ENCODE measurements at places on chromosomes 13 and 19. TPM values are rescaled to one million over a fixed set of nuclear protein-coding genes. Genes with fewer than 3 reads are reported as not detected.

GRCh38 chr13:99686944-99687411 lies 185.7 kb downstream of the TM9SF2 start:
- H3K4me3 ChIP-seq: no peak overlapping the region
- no peak for DNase-seq
- H3K4me1 ChIP-seq: peaks cover 3% of the 10 kb centered on the region
- H3K27ac ChIP-seq: no peak overlapping the region
- H3K27me3 ChIP-seq: peaks cover 62% of the 10 kb centered on the region

DNA sequence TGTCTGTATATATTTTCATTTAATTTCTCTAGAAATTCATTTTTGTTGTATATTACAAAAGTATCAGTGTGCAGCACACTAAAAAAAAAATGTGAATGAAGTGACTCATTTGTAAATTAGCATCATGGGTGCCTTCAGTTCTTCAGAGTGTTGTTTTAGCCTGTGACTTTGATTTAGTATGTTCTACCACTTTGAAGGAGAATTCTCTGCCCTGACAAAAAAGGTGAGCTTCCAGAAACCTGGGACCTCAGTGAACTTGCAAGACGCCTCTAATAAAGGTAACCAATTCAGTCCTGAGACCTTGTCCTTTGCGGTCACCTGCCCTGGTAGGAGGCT lies 2.4 kb downstream of the METTL21C start:
- H3K27me3 ChIP-seq: no peaks in the 10 kb centered on the region
- DNase-seq: no peak
- H3K4me3 ChIP-seq: no peak overlapping the region

GRCh38 chr19:29410601-29411000 lies 115.2 kb upstream of the VSTM2B start:
- H3K4me3 ChIP-seq: no peak overlapping the region
- DNase-seq: no peak
- H3K27me3 ChIP-seq: peaks cover 21% of the 10 kb centered on the region
- no peaks in the 10 kb centered on the region for H3K36me3 ChIP-seq

GRCh38 chr13:38264363-38265131 lies 85.1 kb upstream of the UFM1 start:
- H3K4me3 ChIP-seq: no peak overlapping the region
- peaks cover under 1% of the 10 kb centered on the region for H3K4me1 ChIP-seq
- H3K27me3 ChIP-seq: no peaks in the 10 kb centered on the region
- H3K36me3 ChIP-seq: no peaks in the 10 kb centered on the region

GRCh38 chr13:91302111-91302510 lies 45.4 kb upstream of the MIR17HG start:
- no peak overlapping the region for H3K27ac ChIP-seq
- H3K36me3 ChIP-seq: no peaks in the 10 kb centered on the region
- H3K4me3 ChIP-seq: no peak overlapping the region
- H3K27me3 ChIP-seq: peaks cover 4% of the 10 kb centered on the region

DNA sequence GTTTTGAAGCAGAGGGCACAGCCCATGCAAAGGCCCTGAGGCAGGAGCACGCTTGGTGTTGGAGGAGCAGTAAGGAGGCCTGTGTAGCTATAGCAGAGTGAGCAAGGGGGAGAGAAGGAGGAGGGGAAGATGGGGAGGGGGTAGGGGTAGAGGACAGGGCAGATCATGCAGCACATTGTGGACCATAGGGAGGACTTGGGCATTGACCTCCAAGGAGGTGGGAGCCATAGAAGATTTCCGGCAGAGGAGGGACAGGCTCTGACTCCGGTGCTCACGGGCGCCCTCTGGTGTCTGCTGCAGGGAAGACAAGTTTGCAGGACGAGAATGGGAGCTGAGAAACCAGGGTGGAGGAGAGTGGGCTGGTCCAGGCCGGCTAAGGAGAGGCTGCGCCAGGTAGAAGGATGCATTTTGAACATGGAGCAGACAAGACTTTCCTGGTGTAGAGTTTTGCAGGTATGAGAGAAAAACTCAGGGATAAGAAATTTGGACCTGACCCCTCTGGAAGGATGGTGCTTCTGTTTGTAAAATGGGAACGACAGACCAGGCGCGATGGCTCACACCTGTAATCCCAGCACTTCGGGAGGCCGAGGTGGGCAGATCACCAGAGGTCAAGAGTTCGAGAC lies 13.7 kb upstream of the CREB3L3 start:
- peaks cover 3% of the 10 kb centered on the region for H3K4me1 ChIP-seq
- H3K36me3 ChIP-seq: no peaks in the 10 kb centered on the region
- peak; percentile 69 for DNase-seq
- no peak overlapping the region for H3K27ac ChIP-seq
- H3K27me3 ChIP-seq: peaks cover 7% of the 10 kb centered on the region

DNA sequence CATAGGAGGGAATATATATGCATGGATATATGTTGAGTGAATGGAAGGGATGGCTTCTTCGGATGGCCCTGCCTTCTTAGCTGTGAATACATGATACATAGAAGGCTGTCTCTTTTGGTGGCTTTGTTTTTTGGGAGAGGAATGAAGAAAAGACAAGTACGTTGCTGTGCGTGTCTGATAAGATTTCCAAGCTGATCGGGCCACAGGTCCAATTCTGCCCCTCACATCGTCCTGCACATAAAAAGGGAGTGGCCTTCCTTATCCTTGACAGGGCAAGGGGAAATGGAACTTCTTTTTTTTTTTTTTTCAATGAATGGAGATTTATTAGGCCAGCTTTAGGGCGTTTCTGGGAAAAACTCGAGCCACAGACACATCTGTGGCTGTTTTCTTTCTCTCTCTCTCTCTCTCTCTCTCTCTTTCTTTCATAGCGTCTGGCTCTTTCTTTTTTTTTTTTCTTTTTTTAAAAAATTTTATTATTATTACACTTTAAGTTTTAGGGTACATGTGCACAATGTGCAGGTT lies 103.8 kb upstream of the SPATA13 start:
- H3K36me3 ChIP-seq: no peaks in the 10 kb centered on the region
- H3K4me1 ChIP-seq: peaks cover 5% of the 10 kb centered on the region
- no peak overlapping the region for H3K27ac ChIP-seq

GRCh38 chr19:47824396-47824795 lies 2.7 kb downstream of the CRX start:
- no peak for DNase-seq
- H3K4me1 ChIP-seq: peaks cover 12% of the 10 kb centered on the region
- H3K27me3 ChIP-seq: peaks cover 33% of the 10 kb centered on the region
- no peak overlapping the region for H3K27ac ChIP-seq
- H3K36me3 ChIP-seq: no peaks in the 10 kb centered on the region
- H3K4me3 ChIP-seq: no peak overlapping the region

- no peak for DNase-seq
- H3K4me1 ChIP-seq: peaks cover 16% of the 10 kb centered on the region
- H3K36me3 ChIP-seq: peaks cover 13% of the 10 kb centered on the region
- no peak overlapping the region for H3K4me3 ChIP-seq
Observed at GRCh38 chr13:110445722-110446574, 115.6 kb downstream of the RAB20 start.

DNA sequence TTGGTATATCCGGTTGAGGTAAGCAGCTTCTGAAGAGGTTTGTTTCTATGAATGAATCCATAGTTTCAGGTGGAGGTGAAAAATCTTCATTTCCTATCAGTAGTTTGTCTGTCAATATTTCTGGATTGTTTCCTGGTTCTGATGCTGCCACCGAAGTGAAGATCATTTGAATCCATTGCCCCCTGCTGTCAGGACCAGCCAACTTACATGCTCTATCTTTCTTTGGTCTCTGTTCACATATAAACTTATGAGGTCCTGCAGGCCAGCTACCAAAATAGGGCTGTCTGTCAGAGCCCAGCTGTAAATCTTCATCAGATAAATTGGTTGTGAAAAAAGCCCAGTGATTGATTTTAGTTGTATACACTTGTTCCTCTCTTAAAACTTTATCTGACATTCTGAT lies 15.2 kb upstream of the N4BP2L1 start:
- no peak overlapping the region for H3K27ac ChIP-seq
- H3K36me3 ChIP-seq: peaks cover 13% of the 10 kb centered on the region
- H3K4me3 ChIP-seq: no peak overlapping the region
- H3K27me3 ChIP-seq: no peaks in the 10 kb centered on the region
- H3K4me1 ChIP-seq: peaks cover 8% of the 10 kb centered on the region

DNA sequence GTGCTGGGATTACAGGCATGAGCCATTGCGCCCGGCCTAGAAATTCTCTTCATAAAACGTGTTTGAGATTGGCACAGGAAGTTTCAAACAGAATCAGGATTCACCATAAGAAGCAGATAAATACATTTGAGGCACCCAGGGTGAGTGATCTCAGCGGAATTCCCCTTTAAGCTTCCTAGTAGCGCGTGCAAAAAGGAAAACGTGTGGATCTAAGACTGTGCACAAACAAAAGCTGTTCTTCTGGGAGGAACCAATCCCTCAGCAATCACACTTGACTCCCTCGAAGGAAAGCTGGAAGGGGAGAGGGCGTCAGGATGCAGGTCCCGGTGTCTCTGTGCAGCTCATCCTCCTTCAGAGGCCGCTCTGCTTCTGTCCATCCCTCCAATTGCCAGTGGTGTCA lies 15.5 kb downstream of the MCF2L start:
- no peak for DNase-seq
- no peak overlapping the region for H3K4me3 ChIP-seq
- H3K4me1 ChIP-seq: peaks cover 20% of the 10 kb centered on the region
- peak overlapping the region; percentile 52 for H3K27ac ChIP-seq
- H3K27me3 ChIP-seq: no peaks in the 10 kb centered on the region
- peaks cover 4% of the 10 kb centered on the region for H3K36me3 ChIP-seq

DNA sequence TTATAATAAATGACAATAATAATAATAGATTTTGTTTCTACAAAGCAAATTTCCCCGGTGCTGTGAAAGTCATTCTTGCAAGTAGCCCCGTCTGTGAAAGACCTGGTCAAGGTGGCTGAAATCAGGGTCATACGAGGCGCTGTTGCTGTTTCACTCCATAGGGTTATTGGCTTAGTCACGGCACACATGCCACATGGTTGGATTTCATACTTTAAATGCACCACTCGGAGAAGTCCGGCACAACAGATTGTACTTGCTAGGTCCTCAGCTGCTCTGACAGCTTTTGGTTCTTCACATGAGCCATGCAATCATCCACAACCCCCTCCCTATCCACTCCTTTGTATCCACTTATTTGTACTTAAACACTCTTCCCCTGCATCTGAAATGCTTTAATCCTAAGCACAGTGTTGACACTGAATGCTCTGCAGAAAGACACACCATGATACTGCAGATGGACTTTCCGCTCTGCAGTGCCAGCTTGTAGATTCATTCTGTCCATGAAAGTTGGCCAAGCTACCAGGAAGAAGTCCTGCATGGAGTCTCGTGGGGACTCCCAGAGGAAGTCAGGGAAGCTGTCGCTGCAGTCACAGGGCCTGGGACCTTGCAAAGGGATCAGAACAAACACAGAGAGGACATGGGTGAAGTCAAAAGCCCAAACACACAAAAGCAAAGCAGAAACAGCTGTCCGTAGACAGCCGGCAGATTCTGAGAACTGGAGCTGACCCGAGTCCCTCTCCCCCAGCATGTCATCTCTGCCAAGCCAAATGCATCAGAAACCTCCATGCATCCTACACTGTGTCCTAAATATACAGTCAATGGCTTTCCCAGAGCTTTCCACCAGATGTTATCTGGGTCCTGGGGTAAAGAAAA lies 124.6 kb downstream of the COL4A2 start:
- peaks cover 20% of the 10 kb centered on the region for H3K36me3 ChIP-seq
- no peaks in the 10 kb centered on the region for H3K27me3 ChIP-seq
- no peaks in the 10 kb centered on the region for H3K4me1 ChIP-seq

DNA sequence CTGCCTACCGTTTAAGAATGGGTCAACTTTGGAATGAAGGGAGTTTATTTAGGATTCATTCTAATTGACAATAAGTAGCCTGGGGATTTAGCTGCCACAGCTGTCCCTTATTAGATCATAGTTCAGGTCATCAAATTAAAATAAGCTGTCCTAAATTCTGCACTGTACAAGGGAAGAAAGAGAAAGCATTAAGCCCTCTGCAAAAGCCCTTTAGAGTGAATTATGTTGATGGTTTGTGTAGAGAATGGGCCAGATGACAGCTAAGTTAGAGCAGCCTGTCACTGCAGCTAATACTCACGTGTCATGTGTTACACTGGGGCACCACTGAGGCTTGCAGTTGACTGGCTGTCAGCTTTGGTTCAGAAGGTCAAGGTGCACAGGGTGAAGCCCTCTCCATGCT lies 737.1 kb upstream of the SLC10A2 start:
- no peak overlapping the region for H3K4me3 ChIP-seq
- no peaks in the 10 kb centered on the region for H3K27me3 ChIP-seq
- peaks cover 17% of the 10 kb centered on the region for H3K4me1 ChIP-seq
- DNase-seq: no peak

- no peak overlapping the region for H3K27ac ChIP-seq
- no peaks in the 10 kb centered on the region for H3K4me1 ChIP-seq
- H3K27me3 ChIP-seq: peaks cover 70% of the 10 kb centered on the region
- no peak for DNase-seq
- H3K36me3 ChIP-seq: no peaks in the 10 kb centered on the region
Observed at GRCh38 chr13:41460930-41461329, 3.6 kb downstream of the RGCC start.

GRCh38 chr13:107993239-107993949 lies 221.9 kb downstream of the LIG4 start:
- peaks cover 2% of the 10 kb centered on the region for H3K4me1 ChIP-seq
- no peaks in the 10 kb centered on the region for H3K27me3 ChIP-seq
- no peaks in the 10 kb centered on the region for H3K36me3 ChIP-seq
- H3K4me3 ChIP-seq: no peak overlapping the region

DNA sequence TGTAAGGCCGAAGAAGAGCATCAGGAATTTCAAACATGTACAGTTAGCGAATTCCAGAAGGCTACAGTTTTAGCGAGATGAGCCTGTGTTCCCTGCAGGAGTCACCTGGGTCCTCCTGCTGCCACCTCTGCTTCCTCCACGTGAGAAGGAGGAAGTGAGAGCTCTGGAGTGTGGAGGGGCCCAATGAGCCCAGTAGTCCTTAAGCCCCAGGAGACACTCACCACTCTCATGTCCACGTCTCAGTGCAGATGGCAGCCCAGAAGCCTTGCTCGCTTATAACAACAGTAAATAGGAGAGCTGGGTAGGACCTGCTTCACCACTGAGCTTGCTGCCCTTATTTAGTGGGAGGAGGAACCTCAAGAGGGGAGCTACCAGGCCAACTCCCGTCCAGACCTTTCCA lies 44.3 kb downstream of the SERP2 start:
- DNase-seq: no peak
- H3K27me3 ChIP-seq: peaks cover 15% of the 10 kb centered on the region
- peaks cover 7% of the 10 kb centered on the region for H3K4me1 ChIP-seq
- no peak overlapping the region for H3K27ac ChIP-seq
- H3K4me3 ChIP-seq: no peak overlapping the region

GRCh38 chr13:83378908-83379307 lies 503.4 kb downstream of the SLITRK1 start:
- H3K36me3 ChIP-seq: no peaks in the 10 kb centered on the region
- DNase-seq: no peak
- H3K27me3 ChIP-seq: no peaks in the 10 kb centered on the region
- peaks cover 5% of the 10 kb centered on the region for H3K4me1 ChIP-seq
- H3K27ac ChIP-seq: no peak overlapping the region

- peaks cover 58% of the 10 kb centered on the region for H3K4me1 ChIP-seq
- peak overlapping the region; percentile 7 for H3K27ac ChIP-seq
- H3K4me3 ChIP-seq: no peak overlapping the region
- no peaks in the 10 kb centered on the region for H3K27me3 ChIP-seq
- no peak for DNase-seq
- no peaks in the 10 kb centered on the region for H3K36me3 ChIP-seq
Observed at GRCh38 chr13:79779761-79780160, 298.8 kb downstream of the NDFIP2 start.

The SRRM5 gene
- 0.79 TPM for total RNA-seq

The KLK10 gene
- not detected for total RNA-seq

The PCP2 gene
- total RNA-seq: 1.0 TPM

The JSRP1 gene
- 1.6 TPM for total RNA-seq

The ZSCAN5B gene
- total RNA-seq: not detected

All from progenitor cell of endocrine pancreas (in vitro differentiated cells).